ENCODE measurements at places on chromosomes 5 and 9.

DNA sequence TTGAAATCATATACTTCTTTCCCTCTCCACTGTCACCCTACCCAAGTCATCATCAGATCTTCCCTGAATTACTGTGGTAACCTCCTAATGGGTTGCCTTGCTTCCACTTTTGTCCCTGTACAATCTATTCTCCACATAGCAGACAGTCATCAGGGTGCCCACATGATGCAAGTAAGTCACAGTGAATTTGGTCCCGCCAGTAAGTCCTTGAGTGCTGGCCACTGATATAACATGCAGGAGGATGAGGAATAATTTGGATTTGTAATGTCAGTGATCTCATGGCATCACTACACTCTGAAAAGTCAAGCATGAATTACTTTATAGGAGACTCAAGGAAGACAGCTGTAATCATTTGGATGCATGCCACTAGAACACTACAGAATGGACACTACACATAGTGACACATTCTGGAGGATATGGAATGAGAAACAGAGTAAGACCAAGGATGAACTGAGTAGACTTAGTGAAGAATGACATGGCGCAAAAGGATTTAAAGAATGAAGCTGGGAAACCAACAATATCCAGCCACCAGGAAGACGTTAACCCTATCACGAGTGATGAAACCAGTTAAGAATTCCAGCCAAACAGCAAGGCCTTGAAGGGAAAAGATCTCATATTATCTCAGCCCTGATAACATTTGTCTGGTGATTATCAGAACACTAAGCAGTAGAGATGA is 28.6 kb downstream of the MARCHF3 start:
- no peak for DNase-seq

GRCh38 chr5:125868036-125868435 is 555.2 kb upstream of the GRAMD2B start:
- no peak for DNase-seq

GRCh38 chr5:76292620-76293322 is 110.3 kb upstream of the IQGAP2 start:
- DNase-seq: peak; percentile 12

DNA sequence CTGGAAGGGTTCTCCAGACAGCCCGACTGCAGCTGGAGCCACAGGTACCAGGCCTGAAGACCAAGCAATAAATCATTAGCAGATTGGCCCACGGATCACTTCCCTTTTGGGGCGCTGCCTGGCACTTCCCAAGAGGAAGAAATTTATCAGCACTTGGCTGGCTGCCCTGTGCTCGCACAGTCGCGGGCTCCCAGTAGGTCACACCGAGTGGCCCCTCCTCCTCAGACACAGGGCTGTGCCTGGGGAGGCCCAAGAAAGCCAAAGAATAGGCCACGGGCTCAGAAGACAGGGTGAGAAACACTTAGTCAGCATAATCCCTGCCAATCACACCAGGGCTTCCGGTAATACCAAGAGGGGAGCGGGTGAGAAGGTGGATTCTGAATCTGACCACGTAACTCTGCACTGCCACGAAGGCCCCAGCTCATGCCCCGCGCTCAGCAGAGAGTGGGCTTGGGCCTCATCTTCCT is 115.7 kb upstream of the MSX2 start:
- no peak for DNase-seq

GRCh38 chr5:130112246-130112645 is 208.0 kb downstream of the CHSY3 start:
- DNase-seq: peak; percentile 24

GRCh38 chr9:91803970-91804752 is 145.9 kb downstream of the ROR2 start:
- no peak for DNase-seq

DNA sequence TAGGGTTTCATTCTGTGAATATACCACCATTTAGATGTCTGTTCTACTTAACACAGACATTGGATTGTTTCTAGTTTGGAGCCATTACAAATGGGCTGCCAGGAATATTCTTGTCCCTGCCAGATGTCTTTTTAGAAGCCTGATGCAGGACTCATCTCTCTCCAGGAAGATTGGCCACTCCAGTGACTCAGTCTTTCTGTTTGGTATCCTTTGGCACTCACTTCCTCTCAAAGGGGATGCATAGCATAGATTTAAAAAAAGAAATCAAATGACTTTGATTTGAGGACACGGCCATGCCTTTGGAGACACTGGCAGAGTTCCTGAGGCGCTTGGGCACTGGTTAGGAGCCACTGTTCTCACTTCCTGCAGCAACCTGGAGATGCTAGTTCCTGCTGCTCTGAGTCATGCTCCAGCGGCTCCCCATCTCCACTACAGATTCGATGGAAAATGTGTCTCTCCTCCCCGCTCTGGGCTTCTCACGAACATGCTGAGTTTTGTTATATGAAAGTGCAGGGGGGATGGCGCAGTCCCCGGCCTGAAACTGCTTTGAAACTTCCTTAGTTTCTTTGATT is 3.5 kb upstream of the ZNF366 start:
- DNase-seq: no peak

Data from GM12864 (cell line).